CD4-positive, alpha-beta T cell (primary cell): ENCODE measurements at places on chromosomes 11 and 22.

GRCh38 chr11:61174949-61175348, 13.7 kb upstream of the VPS37C start:
- DNase-seq = no peak

GRCh38 chr11:113163291-113164030, 150.9 kb upstream of the TTC12 start:
- DNase-seq = no peak

DNA sequence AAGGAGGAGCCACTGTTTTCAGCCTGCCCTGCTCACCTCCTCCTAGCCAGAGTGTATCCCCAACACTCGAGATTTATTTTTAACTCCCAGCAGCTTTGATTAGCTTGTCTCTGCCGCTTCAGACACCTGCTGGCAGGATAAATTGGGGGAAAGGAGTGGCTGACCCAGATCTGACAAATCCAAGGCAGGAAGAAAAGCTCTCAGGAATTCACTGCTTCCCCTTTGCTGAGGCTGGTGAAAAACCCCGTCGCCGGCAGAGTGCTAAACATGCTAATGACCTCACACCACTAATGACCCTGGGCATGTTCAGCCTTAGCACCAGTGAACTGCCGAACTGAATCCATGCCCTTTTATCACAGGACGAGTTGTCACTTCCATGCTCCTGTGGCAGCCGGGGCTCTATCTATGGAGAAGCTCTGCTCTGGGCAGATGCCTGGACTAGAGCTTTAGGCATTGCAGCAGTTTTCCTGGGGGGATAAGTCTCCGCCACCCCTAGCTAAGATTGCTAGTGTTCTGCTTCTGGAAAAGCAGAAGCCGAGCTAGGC, 52.2 kb downstream of the FEZ1 start:
- DNase-seq = no peak

GRCh38 chr11:83611600-83611999, 325.4 kb upstream of the CCDC90B start:
- DNase-seq = no peak

- DNase-seq = no peak
These were observed 67.7 kb downstream of the TBC1D22A start for GRCh38 chr22:46829941-46830715.

DNA sequence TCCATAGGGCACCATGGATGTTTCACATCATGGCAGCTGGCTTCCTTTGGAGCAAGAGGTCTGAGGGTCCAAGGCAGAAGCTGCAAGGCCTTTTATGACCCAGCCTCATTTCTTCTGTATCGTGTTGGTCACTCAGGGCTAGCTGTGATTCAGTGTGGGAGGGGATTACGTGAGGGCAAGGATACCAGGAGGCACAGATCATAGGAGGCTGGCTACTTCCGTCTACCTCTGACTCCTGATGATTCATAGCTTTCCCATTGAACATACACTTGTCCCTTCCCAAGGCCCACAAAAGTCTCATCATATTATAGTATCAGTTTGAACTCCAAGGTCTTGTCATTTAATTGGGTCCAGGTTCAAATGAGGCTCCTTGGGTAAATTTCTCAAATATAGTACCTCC, 135.3 kb upstream of the ZBED5 start:
- DNase-seq = no peak

DNA sequence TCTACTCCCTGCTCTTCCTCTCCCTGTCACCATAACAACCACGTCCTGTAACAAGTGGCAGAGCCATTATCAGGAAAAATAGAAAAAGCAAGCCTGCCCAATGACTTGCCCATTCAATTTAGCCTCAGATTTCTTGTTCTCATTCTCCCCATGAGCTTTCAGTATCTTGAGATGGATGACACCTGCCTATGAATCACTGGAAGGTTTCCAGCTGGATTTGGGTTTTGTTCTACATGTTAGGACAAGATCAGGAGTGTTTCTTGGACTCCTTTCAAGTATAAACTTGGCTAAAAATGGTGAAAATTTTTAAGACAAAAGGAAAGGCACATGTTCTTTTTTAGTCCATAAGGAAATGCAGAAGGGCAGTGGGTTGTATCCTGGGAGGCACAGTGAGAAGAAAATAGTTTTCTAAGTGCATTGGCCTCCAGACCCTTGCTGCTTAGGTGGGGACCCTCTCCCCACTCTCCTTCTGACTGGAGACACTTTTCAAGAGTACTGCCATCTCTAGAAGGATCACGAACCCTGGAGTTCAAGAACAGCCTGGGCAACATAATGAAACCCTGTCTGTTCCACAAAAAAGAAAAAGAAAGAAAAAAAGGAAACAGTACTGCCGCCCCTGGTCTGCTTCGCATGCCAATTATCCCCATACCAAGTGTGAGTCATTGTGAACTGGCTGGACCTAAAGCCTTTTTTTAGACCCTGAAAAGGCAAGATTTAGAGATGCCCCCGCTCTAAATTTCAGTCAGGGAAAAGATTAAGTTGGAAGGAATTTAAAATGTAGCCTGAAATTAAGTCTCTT, 51.0 kb downstream of the MTNR1B start:
- no peak for DNase-seq

DNA sequence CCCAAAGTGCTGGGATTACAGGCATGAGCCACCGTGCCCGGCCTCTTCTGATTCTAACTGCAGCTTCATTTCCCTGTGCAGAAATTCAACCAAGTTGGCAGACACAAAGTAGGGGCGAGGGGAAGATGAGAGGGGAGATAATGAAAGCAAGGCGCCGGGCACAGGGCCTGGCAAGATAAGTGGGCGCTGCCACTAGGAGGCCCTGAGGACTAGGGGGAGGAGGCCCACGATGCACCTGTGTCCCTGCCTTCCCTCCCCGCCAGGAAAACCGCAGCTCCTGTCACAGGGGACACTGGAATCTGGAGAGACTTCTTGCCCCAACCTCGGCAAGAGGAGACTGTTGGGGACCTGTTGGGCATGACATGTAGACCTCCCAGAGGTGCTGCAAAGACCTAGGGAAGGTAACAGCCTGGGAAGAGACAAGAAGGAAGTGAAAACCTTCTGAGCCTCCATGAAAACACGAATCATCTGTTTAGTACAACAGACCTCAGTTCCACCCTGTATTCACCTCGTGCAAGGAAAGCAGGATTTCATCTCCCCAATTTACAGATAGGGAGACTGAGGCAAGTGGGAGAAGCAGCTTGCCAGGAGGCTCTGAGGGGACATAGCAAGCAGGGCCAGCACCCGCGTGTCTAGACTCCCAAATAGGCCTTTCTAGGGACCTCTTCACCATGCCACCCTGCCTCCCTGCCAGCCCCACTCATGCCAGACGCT, 3.1 kb upstream of the LGALS1 start:
- DNase-seq = no peak

DNA sequence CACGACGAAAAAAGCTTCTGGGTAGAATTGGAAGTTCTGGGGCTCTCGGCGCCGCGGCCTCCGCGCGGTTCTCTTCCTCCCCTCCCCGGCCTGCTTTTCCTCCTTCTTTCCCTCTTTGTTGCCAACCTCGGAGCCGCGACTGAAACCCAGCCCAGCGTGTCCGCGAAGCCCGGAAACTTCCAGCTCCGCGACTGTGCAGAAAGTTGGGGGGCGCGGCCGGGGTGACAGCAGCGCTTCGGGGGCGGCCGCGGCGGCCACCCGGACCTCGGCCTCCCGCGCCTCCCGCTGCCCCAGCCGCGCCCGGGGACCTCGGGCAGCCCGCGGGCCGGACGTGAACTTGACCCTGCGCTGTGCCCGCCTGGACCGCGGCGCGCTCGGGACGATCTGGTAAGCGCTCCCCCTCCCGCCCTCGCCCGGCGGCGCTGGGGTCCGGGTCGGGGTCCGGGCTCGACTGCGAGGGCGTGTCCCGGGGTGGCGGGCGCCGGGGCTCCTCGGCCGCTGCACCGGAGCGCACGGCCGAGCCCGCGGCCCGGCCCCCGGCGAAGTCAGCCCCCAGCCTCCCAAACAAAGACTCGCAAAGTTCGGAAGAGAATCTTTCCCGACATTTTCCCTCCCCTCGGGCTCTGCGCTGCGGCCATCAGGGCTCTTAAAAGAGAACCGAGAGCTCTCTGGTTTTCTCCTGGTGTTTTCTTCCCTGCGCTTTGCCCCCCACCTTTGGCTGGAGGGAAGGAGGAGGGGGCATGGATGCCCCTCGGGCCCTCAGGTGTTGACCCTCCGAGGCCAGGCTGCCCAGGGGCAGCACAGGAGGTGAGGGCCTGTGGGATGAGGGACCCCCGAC, 67.9 kb upstream of the WNT7B start:
- peak; percentile 55 for DNase-seq

DNA sequence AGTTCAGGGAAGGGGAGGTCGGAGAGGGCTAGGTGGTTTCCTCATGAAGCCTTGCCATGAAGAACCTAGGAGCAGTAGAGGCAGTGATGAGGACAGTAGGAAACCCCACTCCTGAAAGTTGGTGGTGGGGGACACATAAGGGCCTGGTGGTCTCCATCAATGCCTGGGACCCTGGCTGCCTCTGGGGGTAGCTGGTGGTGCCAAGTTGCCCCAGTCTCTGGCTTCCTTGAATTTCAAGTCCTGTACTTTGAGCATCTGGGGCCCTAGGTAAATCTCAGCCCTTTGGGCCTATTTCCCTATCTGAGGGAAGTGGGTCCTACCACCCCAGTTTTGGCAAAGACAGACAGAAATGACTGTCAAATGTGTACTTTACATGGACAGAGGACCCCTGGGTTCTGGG, 28.1 kb downstream of the AMPD3 start:
- no peak for DNase-seq

DNA sequence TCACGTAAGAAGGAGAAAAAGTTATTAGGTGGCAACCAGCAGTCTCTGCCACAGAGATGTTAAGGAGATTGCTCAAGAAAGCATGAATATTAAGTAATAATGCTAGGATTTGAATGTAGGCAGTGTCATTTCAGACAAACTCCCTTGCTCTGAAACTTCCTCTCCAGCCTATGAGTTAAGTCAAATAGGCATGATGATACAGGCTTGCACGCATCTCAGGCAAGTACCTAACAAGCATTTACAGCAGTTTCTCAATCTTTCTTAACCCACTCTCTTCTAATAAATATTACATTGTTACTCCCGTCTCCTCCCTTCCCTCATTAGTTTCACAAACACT, 72.7 kb downstream of the RAB38 start:
- no peak for DNase-seq

DNA sequence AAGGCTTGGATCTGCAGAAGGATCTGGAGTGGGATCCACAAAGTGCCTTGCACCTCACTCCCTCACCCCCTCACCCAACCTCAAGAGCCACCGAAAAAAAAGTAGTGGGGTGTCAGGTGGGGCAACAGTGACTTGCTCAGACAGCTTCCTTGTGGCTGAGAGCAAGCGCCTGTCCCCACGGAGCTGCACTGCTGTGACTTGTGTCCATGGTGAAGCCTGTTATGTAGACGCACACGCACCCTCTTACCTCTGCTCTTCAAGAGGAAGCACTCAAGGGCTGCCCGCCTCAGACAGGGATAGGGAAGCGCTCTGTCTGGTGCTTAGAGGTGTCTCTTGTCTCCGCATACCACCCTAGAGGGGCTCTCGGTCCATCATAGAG, 1.2 kb downstream of the DRD2 start:
- no peak for DNase-seq

- DNase-seq = no peak
These were observed 20.5 kb downstream of the THY1 start for GRCh38 chr11:119402470-119402869.

DNA sequence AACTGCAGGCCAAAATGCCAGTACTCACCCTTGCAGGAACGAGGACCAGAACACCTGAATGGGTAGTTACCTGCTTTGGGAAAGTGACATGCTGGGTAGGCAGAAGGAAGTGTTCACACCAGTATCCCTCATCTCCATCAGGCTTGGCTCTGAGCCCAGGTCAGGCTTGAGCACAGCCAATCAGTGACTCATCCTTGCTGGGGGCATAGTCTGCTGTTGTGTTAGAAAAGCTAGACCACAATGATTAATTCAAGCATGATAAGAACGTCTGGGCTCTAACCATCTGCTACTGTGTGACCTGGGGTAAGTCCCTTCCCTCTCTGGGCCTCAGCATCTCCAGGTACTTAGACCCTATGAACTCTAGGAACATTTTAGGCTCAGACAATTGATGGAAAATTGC, 450.4 kb downstream of the MIAT start:
- no peak for DNase-seq

- DNase-seq = no peak
These were observed 3.5 kb upstream of the ASRGL1 start for GRCh38 chr11:62333768-62334167.

- no peak for DNase-seq
These were observed 10.2 kb downstream of the GLB1L2 start for GRCh38 chr11:134341805-134342571.

- no peak for DNase-seq
These were observed 201.1 kb downstream of the CADM1 start for GRCh38 chr11:115302946-115303703.

GRCh38 chr11:97965849-97966646, 1054.7 kb upstream of the CNTN5 start:
- no peak for DNase-seq

- DNase-seq = no peak
These were observed 67.8 kb upstream of the ARHGAP32 start for GRCh38 chr11:129259931-129260348.

DNA sequence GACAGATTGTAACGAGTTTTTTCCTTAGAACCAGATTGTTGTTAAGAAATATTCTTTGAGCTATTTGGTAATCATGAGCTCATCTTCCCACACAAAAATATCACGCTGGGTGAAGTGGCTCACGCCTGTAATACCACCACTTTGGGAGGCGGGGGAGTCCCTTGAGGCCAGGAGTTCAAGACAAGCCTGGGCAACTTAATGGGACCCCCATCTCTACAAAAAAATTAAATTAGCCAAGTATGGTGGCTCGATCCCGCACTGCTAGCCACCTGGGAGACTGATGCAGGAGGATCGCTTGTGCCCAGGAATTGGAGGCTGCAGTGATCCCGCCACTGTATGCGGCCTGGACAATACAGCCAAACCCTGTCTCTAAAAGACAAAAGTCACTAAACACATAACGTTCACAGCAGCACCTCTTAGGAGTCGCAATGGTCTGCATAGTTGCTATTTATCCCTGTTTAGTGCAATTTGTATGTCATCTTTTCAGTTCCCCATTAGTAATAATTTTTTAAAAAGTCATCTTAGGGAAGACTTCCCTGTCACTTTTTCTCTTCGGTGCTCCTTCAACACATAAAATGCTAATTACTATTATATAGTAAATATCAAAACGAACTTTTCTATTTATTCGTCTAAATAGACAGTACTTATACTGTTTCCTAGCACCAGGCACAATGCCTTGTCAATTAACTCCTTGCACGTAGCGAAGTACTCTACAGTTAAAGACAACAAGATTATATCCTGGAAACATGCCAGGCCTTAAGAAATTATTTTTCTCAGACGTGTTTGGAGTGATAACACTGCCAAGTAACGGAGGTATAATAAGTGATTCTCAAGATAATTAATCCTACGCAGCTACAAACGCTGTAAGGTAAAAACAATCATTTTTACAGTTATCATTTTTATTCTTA, 1.1 kb downstream of the ST13 start:
- DNase-seq = no peak

GRCh38 chr22:27179161-27179560, 521.8 kb downstream of the MIAT start:
- DNase-seq = no peak
